Aorta (tissue), 5 donors: ENCODE measurements at places on chromosomes 16 and 17.

DNA sequence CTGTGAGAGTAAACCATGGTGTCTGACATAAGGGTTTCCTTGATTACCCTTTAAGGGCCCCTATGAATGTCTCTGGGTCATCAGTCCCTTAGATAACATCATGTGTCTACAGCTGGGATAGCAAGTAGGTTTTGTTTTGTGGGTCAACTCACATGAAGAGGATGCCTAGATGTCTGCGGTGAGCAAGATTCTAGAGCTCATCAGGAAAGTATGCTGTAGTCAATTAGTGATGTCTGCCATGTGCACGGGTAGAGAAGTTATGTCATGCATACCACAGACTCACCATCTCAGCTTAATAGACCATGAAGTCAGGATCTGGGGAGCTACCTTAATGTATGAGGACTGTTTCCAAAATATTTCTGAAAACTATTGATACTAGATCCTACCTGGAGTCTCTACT lies 57.5 kb downstream of the CDH13 start:
- H3K27ac ChIP-seq = no peak overlapping the region
- no peaks in the 10 kb centered on the region for H3K27me3 ChIP-seq
- H3K36me3 ChIP-seq = no peaks in the 10 kb centered on the region
- no peak for DNase-seq

- H3K4me1 ChIP-seq = no peaks in the 10 kb centered on the region
- no peak overlapping the region for H3K4me3 ChIP-seq
- H3K27ac ChIP-seq = no peak overlapping the region
- no peaks in the 10 kb centered on the region for H3K36me3 ChIP-seq
- no peaks in the 10 kb centered on the region for H3K27me3 ChIP-seq
Observed at GRCh38 chr17:44390250-44390870, 911 bp upstream of the ITGA2B start.

- H3K27me3 ChIP-seq = no peaks in the 10 kb centered on the region
- H3K4me3 ChIP-seq = no peak overlapping the region
Observed at GRCh38 chr17:32261936-32262510, 3.6 kb upstream of the RHBDL3 start.

DNA sequence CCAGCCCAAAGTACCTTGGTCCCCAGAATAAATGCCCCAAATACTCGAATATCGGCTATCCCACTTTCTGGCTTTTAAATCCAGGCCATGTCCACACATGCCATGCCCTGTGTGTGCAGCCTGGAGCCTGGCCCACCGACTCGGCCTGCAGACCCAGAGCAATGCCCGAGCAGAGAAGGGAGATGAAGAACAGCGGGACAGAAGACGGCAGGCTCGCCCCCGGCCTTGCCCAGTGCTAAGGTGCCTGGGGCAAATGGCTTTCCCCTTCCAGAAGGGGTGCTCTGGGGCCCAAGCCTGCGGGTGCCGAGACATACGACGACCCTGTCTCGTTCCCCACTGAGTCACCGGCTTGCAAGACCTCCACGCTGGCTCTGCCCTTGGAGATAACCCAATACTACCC lies 8.0 kb downstream of the CLUH start:
- peak; percentile 32 for DNase-seq
- H3K4me3 ChIP-seq = no peak overlapping the region
- no peaks in the 10 kb centered on the region for H3K4me1 ChIP-seq
- H3K27me3 ChIP-seq = no peaks in the 10 kb centered on the region
- no peak overlapping the region for H3K27ac ChIP-seq

DNA sequence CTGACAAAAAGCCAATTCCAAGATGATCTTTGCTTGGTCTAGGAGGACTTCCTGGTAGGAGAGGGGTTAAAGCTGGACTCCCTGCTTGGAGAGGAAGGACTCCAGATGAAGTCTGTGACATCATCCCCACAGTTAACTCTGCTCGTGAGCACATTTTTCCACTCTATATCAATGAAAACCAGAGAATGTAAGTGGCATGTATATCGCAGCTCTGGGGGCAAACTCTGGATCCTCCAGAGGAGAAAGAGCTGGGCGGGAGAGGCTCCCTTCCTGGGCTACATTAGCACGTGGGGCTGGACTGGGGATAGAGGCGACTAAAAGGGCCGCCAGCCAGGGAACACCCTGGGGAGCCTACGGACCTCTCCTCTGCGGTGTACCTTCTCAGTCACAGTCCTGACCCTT lies 34.1 kb downstream of the HIC1 start:
- no peak for DNase-seq
- no peak overlapping the region for H3K4me3 ChIP-seq
- no peak overlapping the region for H3K27ac ChIP-seq

GRCh38 chr16:23857256-23857880 lies 21.6 kb downstream of the PRKCB start:
- H3K36me3 ChIP-seq = no peaks in the 10 kb centered on the region
- peaks cover 3% of the 10 kb centered on the region for H3K27me3 ChIP-seq
- no peak overlapping the region for H3K27ac ChIP-seq
- no peaks in the 10 kb centered on the region for H3K4me1 ChIP-seq
- no peak overlapping the region for H3K4me3 ChIP-seq

GRCh38 chr17:65226227-65226626 lies 89.1 kb downstream of the RGS9 start:
- no peak for DNase-seq
- no peaks in the 10 kb centered on the region for H3K4me1 ChIP-seq
- H3K27me3 ChIP-seq = no peaks in the 10 kb centered on the region
- no peak overlapping the region for H3K4me3 ChIP-seq

DNA sequence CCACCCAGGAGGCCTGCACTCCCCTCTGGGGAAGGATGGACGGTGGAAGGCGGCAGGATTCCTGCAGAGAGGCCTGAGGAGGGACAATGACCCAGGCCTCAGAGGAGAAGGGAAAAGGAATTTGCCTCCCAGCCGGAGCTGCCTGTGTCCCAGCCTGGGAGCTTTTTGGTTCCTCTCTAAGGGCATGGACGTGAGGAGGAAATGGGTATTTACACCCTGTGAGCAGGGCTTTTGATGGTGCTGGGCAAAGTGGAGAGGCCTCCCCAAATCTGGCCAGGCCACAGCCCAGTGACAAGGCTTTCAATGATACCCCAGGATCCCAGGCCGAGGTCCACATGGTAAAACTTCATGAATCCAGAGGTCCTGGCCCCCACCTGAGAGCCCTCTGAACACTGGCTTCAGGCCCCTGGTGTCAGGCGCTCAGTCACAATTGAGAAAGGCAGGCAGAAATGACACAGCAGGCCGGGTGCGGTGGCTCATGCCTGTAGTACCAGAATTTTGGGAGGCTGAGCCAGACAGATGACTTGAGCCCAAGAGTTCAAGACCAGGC lies 56.0 kb upstream of the DOC2B start:
- H3K4me3 ChIP-seq = no peak overlapping the region
- no peaks in the 10 kb centered on the region for H3K4me1 ChIP-seq
- no peaks in the 10 kb centered on the region for H3K27me3 ChIP-seq
- H3K36me3 ChIP-seq = no peaks in the 10 kb centered on the region

DNA sequence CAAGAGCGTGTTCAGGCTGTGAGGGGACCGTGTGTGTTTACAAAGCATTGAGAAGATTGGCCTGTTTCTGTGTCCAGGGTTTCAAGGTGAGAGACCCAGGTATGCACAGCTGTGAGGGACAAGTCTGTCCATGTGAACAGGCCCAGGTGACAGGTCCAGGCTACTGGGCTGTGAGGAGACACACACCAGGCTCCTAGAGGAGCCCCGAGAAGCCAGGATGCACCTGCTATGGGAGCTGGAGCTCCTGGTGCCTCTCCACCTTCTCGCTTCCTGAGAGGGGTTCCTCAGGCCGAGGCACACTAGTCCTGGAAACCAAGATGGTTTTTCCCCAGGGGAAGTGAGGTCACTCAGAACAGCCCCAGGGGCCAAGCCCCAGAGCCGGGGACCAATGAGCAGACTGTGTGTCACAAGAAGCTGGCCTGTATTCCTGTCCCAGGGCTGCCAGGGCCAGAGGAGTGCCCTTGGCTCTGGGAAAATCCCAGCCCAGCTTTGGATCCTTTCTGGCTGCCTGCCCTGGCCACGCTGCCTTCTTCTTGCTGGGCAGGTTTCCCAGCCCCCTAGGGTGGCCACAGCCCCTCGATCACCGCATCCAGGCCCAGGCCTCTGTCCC lies 153.4 kb upstream of the PLCG2 start:
- H3K4me1 ChIP-seq = no peaks in the 10 kb centered on the region
- DNase-seq = peak; percentile 83
- no peaks in the 10 kb centered on the region for H3K36me3 ChIP-seq
- H3K27me3 ChIP-seq = no peaks in the 10 kb centered on the region
- no peak overlapping the region for H3K27ac ChIP-seq
- no peak overlapping the region for H3K4me3 ChIP-seq

DNA sequence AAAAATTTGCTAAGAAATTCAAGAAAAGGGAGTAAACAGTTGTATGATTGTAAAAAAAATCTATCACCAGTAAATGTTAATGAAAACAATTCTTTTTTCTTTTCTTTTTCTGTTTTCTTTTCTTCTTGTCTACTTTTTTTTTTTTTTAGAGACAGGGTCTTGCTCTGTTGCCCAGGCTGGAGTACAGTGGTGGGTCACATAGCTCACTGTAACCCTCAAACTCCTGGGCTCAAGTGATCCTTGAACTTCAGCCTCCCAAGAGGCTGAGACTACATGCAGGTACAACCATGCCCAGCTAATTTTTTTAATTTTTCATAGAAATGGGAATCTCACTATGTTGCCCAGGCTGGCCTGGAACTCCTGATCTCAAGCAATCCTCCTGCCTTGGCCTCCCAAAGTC lies 57.2 kb upstream of the SIAH1 start:
- no peaks in the 10 kb centered on the region for H3K36me3 ChIP-seq
- no peak overlapping the region for H3K27ac ChIP-seq
- DNase-seq = no peak
- H3K4me3 ChIP-seq = no peak overlapping the region
- H3K4me1 ChIP-seq = peaks cover 4% of the 10 kb centered on the region

DNA sequence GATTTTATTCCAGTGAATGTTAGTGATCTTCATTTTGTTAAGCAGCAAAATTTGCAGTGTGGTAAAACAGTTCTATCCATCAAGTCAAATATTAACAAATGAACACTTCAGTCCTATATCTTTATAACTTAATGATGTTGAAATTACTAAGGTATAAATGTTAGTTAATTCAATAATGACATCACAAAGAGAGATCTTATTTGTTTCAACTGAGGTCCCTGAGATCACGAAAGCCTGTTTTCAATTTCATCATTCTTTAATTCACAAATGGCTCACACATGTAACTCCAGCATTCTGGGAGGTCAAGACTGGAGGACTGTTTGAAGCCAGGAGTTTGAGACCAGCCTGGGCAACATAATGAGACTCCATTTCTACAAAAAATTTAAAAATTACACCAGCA lies 13.9 kb downstream of the SMURF2 start:
- no peaks in the 10 kb centered on the region for H3K4me1 ChIP-seq
- H3K27me3 ChIP-seq = no peaks in the 10 kb centered on the region
- H3K4me3 ChIP-seq = no peak overlapping the region

- H3K36me3 ChIP-seq = peaks cover 1% of the 10 kb centered on the region
- H3K27me3 ChIP-seq = no peaks in the 10 kb centered on the region
- DNase-seq = no peak
- peaks cover 7% of the 10 kb centered on the region for H3K4me1 ChIP-seq
Observed at GRCh38 chr17:12683299-12683698, 17.6 kb downstream of the MYOCD start.

GRCh38 chr17:69473841-69474831 lies 59.6 kb downstream of the MAP2K6 start:
- DNase-seq = no peak
- no peaks in the 10 kb centered on the region for H3K27me3 ChIP-seq
- no peaks in the 10 kb centered on the region for H3K36me3 ChIP-seq
- H3K4me1 ChIP-seq = peaks cover 4% of the 10 kb centered on the region
- no peak overlapping the region for H3K4me3 ChIP-seq
